ENCODE measurements at places on chromosomes 2 and 18.

- no peak for DNase-seq
Measured at GRCh38 chr2:119721462-119721861, 38.3 kb upstream of the PTPN4 start.

DNA sequence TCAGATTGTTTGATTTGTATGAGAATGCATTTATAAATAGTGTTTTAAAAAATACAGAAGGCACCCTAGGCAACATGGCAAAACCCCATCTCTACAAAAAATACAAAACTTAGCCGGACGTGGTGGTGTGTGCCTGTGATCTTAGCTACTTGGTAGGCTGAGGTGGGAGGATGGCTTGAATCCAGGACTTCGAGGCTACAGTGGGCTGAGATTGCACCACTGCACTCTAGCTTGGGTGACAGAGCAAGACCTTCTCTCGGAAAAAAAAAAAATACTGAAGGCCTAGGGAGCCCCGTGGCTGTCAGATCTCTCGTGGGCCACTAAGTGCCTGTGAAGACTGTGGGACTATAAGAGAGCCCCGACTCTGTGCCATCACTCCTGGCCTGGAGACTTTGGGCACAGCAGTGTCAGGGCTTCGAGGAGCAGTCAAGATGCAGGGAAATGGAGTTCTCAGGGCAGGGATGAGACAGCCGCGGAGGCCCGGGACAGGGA lies 40.5 kb downstream of the MYO7B start:
- DNase-seq: no peak

DNA sequence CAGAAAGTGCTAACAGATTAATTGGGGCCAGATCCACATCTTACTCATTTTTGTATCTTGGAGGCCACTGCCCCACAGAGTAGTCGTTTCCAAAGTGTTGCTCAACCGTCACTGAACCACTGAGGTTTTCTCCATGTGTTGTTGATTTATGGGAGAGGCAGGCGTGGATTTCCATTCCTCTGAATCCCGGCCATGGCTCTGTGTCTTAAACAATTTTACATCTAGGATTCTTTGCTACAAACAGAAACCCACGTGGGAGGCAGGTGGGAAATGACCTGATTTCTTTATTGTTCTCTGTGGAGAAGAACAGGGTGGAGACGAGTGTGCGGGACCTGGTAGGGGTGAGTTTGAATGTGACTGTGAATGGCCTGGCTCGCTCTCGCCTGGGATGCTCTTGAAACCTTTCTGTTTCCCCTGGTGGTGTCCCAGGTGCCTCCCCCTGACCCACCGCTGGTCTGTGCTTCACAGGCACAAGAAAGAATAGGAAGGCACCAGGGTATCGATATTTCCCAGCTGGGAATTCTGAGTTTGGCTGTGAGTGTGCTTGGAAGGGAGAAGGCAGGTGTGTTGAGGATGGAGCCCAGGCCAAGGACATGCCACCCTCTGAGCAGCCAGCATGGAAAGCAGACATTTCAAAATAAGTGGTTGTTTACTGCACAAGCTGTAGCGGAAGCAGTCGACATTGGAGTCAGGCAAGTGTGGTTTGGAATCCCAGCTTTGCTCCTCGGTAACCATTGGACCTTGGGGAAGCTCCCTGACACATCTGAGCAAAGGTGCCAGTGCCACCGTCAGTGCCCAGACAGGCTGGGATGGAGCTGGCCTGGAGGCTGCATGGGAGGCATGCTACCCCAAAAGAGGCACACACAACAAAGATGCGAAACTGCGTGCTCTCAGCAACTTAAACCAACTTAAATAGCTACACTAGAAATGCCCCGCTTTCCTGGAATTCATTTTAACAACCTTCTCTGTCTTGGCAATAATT lies 50.0 kb downstream of the LPIN1 start:
- no peak for DNase-seq

GRCh38 chr2:66575625-66576310 lies 140.8 kb downstream of the MEIS1 start:
- DNase-seq: no peak

GRCh38 chr2:3094318-3094717 lies 283.3 kb downstream of the EIPR1 start:
- DNase-seq: no peak

DNA sequence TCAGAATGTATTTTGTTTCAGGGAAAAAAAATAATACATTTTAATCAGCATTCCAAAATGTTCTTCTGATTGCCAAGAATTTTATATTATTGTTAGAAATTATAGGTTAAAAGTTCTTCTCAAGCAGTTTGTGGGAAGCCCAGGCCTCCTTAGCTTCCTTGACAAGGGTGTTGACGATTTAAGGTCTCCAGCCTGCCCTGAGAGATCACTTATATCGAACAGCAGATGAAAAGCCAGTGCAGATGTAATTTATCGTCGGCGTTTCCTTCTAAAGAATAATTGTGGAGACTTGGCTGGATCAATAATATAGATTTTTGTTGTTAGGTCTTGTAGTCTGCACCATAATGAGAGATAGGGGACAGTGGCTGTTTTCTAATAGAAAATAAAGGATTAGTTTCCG lies 280.6 kb downstream of the ZNF407 start:
- no peak for DNase-seq

All from NCI-H2029 (cell line).